Frontal cortex (tissue), 4 donors: ENCODE measurements at places on chromosomes 5 and 9. TPM values are rescaled to one million over a fixed set of nuclear protein-coding genes. Genes with fewer than 3 reads are reported as not detected.

DNA sequence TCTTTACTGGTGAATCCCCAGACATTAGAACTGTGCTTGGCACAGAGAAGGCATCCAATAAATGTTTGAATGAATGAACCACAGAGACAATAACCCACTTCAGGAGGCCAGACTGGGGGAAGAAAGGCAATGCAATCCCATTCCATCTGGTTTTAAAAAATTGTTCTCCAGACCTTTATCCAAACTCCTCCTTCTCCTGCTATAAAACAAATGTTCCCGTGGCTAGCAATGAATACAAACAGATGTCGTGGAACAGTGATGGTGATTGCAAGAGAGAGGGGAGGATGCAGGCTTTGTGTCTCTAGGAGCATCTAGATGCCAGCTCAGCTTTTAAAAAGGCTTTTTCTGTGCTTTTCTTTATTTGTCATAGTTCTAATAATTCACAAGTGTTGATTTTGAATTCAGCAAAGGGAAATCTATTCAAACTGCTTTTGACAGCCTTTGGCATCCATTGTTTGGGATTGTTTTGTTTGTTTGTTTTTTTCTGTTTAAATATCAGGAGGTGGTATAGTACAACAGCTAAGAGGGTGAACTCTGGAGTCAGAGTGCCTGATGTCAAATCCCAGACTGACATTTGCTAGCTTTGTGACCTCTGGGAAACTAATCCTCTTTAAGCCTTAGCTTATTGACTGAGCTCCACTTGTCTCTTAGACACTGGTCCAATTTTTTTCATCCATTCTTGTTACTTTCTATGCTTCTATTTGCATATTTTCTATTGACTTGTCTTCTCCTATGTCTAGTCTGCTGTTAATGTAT is 59.1 kb downstream of the TNFSF15 start:
- DNase-seq = no peak

DNA sequence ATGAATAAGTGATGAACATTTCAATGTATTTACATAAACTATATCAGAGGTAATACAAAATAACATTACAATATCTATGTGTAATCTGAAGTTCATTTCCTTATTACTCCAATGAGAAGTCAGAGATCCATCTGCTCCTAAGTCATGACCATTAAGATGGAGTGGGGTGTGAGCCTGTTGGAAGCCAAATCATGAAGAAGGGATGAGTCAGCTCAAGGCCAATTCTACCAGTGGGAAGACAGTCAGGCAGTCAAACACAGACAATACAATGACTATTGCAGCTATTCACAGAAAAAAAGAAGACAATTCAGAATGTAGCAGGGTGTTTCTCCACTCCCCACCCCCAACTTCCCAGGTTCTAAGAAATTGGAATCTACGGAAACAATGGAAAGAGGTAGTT is 155.0 kb downstream of the NFIB start:
- no peak for DNase-seq

DNA sequence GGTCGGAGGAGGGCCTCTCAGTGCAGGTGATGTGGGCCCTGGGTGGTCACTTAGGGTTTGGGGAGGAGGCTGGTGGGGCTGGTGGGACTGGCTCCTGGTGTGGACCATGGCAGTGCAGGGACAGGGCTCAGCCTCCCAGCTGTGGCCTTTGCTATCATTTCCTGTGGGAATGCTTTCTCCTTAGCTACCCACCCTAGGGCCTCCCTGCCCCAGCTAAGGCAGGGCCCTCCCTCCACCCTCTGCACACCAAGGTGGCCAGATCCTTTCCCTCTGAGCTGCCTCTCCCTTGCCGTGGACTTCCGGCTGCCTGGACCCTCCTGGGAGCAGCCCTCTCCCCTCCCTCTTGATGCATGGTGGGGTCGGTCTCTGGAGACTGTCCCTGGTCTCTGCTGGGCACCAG is 22.7 kb upstream of the ARSI start:
- no peak for DNase-seq

DNA sequence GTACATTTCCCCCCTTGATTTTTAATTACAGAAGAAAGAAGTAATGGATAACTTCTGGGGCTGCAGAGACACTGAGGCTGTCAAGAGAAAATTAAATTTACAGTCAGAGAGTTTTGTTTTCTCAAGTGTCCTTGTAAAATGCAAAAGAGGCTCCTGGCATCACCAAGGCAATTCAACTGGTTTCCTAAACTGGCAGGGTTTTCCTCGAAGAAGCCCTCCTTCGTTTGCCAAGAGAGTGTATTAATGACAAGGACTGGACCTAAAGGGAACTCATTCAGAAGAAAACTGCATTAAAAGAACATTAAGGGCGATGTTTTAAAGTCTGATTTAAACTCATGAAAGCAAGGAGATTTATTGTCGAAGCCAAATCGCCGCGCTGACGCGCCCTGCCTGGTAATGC is 476.9 kb downstream of the ZSWIM6 start:
- no peak for DNase-seq

DNA sequence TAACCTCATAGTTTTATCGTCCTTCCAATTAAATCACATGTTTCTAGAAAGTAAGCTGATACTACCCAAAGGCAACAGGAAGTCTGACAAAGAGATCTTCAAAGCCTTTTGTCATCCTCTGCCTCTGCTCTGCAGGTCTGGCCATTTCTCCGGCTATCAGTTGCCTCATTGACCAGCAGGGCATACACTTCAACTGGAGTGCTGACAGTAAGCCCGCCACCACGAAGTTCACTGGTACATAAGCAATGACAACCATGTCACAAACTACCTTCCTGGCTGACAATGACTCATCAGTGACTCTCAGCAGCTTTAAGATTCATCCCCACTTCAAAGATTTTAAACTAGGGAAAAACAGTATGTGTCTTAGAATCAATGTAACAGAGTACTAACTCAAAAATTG is 20.6 kb downstream of the SPTLC1 start:
- DNase-seq = no peak

- no peak for DNase-seq
These were observed 15.0 kb downstream of the ANKRD33B start for GRCh38 chr5:10578869-10579268.

GRCh38 chr9:136925414-136926153 is 19.0 kb downstream of the FBXW5 start:
- DNase-seq = no peak

DNA sequence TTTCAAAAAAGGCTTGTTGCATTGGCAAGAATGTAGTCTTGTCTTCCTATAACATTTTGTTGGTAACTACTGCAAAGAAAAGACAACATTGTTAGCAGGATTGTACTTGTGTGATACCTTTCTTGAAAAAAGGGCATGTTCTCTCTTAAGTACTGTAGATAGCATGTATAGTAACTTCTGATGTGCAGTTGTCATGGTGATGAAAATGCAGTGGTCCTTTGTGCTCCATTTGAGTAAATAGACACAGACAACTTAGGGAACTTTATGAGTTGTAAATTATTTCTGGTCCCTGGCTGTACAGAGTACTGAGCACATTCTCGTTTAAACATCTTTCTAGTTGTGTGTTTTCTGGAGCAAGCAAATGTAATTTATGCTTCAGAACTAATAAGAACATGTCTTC is 103.3 kb downstream of the CD180 start:
- no peak for DNase-seq

DNA sequence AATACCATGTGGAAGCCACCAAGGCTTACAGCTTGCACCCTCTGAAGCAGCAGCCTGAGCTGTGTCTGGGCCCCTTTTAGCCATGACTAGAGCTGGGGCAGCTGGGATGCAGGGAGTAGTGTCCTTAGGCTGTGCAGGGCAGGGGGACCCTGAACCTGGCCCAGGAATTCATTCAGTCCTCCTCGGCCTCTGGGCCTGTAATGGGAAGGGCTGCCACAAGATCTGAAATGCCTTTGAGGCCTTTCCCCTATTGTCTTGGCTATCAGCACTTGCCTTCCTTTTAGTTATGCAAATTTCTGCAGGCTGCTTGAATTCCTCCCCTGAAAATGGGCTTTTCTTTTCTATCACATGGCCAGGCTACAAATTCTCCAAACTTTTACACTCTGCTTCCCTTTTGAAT is 9.0 kb downstream of the GPR150 start:
- no peak for DNase-seq

DNA sequence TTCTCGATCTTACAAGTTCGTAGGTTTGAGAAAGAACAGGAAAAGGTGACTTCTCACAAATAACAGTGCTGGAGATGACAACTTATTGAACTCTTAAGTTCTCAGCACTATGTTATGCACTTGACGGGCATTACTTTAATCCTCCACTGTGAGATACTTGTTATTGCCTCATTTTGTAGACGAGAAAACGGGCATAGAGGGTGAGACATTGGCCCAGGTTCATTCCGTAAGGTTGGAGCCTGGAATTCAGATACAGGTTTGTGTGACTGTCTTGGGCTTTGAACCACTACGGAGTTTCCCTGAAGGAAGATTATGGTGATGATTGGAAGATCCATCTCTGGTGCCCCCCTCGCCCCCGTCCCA is 657 bp downstream of the MAT2B start:
- DNase-seq = no peak

- no peak for DNase-seq
These were observed 70.0 kb downstream of the LMNB1 start for GRCh38 chr5:126846744-126847455.

DNA sequence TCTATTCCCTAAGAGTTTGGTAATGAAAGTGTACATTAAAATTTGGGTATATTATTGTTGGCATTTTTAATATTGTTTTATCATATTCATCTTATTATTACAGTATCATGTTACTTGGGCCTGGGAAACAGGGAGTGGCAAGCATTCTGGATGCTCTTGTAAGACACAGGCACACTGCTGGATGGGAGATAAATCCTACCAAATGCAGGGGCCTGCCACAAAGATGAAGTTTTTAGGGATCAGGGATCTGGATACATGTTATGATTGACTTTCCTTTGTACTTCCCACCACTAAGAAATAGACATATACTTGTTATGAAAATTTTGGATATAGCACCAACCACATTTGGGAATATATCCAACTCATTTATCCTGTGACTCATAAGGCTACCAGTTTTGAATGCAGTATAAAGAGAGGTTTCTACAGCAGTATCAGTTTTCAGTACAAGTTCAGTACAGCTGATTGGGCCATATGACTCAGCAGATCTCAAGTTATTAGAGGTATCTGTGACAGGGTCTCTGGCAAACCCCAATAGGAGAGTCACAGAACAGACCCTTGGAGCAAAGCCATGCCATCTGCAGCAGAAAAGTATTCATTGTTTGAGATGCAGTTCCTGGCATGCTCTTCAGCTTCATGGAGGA is 360.1 kb downstream of the DMAC1 start:
- DNase-seq = no peak

DNA sequence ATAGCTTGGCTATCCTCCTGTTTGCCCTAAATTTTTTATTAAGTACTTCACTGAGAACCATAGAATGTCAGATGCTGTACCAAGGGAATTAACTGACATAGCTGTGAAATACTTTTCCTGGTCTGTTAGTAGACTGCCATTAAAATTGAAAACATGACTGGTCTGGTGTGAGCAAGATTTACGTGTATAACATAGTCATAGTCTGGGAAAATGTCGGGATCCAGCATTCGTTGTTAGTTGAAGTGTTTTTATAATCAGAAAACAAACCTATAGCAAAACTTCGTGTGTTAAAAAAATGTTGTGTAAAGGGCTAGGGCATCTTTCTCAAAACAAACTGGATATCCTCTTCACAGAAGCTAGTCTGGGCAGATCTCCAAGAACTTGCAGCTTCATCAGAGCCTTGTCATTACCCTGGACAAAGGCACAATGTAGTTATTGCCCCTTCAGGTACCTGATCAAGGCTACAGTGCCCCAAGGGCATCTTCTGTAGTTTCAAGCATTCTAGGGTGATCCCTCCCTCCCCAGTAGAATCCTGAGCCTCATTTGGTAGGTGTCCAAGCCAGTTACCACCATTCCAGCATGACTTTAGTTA is 454.2 kb upstream of the SGCD start:
- no peak for DNase-seq

DNA sequence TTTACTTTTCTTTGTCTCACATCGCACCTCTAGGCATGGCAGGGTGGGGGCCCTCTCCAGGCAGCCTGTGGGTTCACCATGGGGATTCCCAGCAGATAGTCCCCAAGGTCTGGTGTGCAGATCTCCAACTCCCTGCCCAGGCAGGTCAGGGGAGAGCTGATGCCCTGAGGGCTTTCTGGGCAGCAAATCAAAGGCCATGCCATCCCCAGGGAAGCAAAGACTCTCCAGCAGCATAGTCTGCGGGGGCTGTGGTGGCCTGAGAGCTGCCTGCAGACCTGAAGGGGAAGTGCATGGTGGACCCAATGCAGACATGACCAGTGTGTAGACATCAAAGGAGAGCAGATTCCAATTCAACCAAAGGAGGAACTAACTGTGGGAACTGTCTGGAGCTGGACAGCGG is 7.7 kb downstream of the NEURL1B start:
- DNase-seq = no peak

DNA sequence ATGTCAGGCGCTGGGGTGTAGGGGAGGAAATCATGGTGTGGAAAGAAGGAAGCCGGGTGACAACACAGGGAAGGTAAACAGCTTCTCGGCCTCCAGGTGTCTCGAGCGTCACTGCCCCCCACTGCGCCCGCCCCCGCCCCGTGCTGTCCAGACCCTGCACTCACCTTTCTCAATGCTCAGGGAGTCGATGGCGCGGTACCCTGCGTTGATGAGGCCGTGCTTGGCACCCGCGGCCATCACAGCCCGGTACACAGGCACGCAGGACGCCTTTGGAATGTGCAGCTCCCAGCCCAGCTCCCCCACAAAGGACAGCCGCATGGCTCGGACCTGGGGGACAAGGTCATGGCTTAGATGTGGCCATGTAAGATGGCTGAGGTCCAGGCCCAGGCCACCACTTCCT is 35.2 kb downstream of the DBH start:
- no peak for DNase-seq

- DNase-seq = no peak
These were observed 38.8 kb downstream of the FABP6 start for GRCh38 chr5:160268121-160268520.

GRCh38 chr9:88011005-88011766 is 36.9 kb upstream of the CDK20 start:
- DNase-seq = no peak

- DNase-seq = no peak
These were observed 74.1 kb downstream of the CSF2 start for GRCh38 chr5:132147663-132148062.

DNA sequence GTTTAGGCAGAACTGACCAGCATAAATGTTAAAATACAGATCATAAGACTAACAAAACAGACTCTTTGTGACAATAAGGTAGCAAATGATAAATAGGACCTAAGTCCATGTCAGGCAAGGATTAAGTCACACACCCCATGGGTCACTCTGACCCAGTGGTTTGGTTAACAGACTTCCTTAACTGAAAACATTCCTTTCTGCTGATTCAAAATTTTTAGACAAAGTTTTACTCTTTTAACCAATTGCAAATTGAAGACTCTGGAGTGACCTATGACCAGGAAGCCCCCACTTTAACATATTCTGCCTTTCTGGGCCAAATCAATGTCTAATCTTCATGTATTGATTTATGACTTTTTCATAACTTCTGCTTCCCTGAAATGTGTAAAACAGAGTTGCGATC is 4.9 kb upstream of the NXNL2 start:
- DNase-seq = no peak

Gene TAF11L6
- not detected for total RNA-seq

Gene NUTM2F
- not detected for total RNA-seq

Gene PRXL2C
- total RNA-seq = 6.9 TPM

Gene HAPLN1
- 5.7 TPM for total RNA-seq

Gene ZNF366
- 0.82 TPM for total RNA-seq

Gene VDAC1
- total RNA-seq = 244 TPM

Gene PCDHGA6
- 9.0 TPM for total RNA-seq

Gene INSL4
- not detected for total RNA-seq
